ENCODE measurements at places on chromosomes 1 and 21.

GRCh38 chr21:33682992-33683627 is 40.8 kb downstream of the ITSN1 start:
- no peak for DNase-seq

DNA sequence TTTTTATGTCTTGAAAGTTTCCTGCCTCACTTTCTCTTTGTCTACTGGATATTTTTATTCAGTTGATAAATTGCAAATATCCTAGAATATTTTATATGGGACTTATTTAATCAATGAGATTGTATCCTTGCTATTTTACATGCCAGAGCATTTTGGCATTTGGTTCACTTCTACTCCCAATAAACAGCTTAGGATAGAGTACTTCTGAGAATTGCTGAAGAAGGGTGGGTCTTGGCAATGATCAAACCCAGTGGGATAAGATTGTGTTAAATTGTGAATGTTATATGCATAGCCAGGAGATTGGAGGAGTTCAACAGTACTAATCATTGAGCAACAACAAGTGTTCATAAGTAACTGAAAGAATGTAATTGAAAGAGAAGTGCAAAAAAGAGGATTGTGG is 60.1 kb downstream of the SDCCAG8 start:
- DNase-seq = no peak

DNA sequence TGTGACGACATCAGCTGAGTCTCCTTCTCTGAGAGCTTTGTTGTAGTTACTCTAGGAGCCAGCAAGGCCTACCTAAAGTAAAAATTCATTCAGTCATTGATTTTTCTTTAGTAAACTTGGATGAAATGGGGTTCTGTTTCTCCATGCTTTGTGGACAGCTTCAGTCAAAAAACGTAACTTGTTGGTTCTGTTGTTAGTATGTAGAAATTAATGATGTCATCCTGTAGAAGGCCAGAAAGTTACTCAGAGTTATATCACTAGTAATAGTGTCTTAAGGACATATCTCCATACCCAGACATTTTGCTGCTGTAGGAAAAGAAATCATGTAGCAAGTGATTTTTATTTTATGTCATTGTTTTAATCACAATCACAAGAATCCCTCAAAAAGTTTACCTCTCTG is 43.0 kb downstream of the KDM1A start:
- no peak for DNase-seq

DNA sequence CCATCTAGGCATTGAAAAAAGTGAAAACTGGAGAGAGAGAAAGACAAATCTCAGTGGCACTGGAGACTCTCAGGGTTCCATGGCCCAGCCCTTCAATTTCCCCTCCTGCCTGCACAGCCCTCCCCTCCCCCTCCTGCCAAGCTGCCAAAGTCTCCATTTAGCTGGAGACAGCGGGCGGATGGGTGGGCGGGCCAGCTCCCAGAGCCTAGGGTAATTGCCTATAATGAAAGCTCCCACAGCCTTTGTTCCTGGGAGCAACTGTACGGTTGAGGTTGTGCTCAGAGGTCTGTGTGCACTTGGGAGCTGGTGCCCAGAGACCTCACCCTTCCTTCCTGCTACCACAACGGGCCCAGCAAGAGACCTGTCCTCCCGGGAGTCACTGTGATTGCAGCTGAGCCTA is 89.6 kb downstream of the NAV1 start:
- DNase-seq = no peak

GRCh38 chr1:205735218-205735617 is 14.8 kb downstream of the NUCKS1 start:
- DNase-seq = no peak

- no peak for DNase-seq
Observed at GRCh38 chr1:109290998-109291397, 8.1 kb upstream of the PSRC1 start.

- no peak for DNase-seq
Observed at GRCh38 chr1:48203287-48203900, 19.1 kb upstream of the SLC5A9 start.

DNA sequence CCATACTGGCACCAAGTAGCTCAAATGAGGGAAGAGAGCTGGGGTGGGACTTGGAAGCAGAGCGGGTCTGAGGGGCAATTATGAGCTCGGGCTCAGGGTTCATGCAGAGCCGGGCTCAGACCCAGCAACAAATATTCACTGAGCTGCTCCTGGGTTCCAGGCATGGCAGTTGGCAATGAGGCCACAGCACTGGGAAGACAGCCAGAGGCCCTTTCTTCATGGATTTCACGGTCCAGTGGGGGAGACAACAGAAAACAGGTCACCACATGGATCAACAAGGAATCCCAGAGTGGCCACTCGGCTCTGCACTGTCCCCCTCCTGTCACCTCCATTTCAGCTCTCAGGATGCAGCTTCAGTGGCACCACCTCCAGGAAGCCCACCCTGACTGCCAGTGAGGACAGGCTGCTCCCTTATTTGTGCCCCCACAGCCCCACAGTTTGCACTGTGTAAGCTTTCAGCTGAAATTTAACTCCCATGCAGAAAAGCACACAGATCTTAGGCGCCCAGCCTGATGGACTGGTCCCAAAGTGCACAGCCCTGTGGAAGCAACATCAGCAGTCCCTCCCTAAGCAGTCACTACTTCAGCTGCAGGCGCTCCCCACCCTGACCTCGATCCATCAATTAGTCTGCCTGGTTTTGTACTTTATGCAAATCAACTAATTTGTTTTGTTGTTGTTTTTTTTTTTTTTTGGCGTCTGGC is 22.4 kb downstream of the ARHGEF19 start:
- no peak for DNase-seq

GRCh38 chr1:169044296-169044695 is 62.2 kb upstream of the ATP1B1 start:
- no peak for DNase-seq

GRCh38 chr1:86751923-86752322 is 47.5 kb downstream of the SH3GLB1 start:
- no peak for DNase-seq

GRCh38 chr1:74689621-74690363 is 16.2 kb upstream of the ERICH3 start:
- no peak for DNase-seq

- no peak for DNase-seq
Observed at GRCh38 chr1:157154940-157155514, 16.8 kb upstream of the ETV3 start.

GRCh38 chr1:232248276-232248820 is 381.6 kb downstream of the SIPA1L2 start:
- DNase-seq = no peak

GRCh38 chr1:228735871-228736586 is 750 bp downstream of the RHOU start:
- DNase-seq = no peak

- DNase-seq = no peak
Observed at GRCh38 chr21:15730484-15731242, 881 bp downstream of the USP25 start.

DNA sequence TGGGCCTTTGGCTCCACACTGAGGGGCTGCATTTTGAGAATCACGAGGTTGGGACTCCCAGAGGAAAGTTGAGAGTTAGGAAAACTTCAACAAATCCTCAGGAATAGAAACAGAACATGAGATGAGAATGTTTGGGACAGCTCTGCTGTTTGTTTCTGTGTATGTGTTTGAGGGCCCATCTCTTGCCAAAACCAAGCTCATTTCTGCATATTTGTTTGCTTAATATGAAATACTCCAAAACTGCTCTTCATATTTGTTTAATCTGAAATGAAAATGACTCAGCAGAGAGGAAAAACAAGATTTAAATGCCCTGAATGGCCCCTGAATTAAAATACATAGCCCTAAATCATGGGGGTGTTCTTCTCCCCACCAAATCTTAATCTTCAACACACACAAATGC is 78.1 kb downstream of the DDR2 start:
- DNase-seq = no peak

DNA sequence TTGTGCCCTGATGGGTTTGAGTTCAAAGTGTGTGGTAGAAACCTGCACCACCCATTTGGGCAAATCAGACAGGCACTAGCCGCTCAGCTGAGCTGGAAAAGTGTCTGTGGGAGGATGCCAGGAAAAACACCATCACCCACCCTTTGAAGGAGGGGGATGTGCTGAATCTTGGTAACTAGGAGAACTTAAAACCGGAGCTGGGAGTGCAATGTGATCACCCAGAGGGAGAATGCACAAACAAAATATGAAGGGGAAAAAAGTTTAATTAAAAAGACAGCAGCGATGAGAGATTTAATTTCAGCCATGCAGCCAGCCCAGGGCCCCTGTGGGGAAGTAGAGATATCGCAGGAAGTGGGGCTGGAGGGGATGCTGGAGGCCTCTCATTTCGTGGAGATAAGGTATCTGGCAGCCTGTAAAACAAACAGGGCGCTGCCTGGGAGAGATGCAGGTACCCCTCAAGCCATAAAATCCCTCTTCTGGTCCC is 86.8 kb upstream of the BCAR3 start:
- DNase-seq = no peak

- DNase-seq = no peak
Observed at GRCh38 chr1:70085521-70085920, 119.9 kb downstream of the LRRC40 start.

- no peak for DNase-seq
Observed at GRCh38 chr1:15722836-15723532, 13.1 kb upstream of the SLC25A34 start.

DNA sequence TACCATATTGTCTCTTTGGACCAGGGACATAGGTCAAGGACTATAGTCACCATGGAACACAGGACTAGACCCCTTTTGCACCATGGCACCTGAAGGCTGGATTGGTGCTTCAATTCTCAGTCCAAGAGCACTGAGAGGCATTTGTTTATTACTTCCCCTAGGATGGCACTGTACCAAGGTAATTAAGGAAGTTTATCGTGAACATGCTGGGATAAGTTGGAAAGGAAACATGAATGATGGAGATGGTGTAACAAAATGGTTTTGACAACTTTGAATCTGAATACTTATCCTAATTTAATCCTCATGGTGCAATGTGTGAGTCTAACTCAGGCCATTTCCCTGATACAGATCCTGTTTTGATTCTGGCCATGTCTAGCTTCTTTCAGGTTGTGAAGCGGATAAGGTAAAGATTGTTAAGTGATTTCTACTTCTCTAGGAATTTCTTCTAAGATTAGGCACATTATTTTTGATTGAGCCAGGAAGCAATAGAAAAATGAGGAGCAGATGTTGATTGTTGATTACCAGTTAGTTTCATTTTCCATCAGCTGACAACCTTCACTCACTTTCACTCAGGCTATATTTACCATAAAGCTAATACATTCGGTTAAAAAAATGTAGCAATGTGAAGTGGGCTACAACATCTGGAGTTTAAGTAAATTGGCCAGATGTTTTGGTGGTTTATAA is 37.3 kb upstream of the SIPA1L2 start:
- DNase-seq = no peak

GRCh38 chr1:58000116-58000515 is 546.4 kb downstream of the OMA1 start:
- DNase-seq = no peak

Data from stimulated activated CD8-positive, alpha-beta memory T cell treated with anti-CD3 and anti-CD28 coated beads, Interleukin-4, amount 100 ng/mL, for 1 hour (primary cell).